ENCODE measurements at places on chromosomes 5 and 9. TPM values are rescaled to one million over a fixed set of nuclear protein-coding genes. Genes with fewer than 3 reads are reported as not detected.

- peak overlapping the region; percentile 86 for H3K27ac ChIP-seq
- peak; percentile 28 for DNase-seq
- peaks cover 67% of the 10 kb centered on the region for H3K36me3 ChIP-seq
- H3K4me1 ChIP-seq: peaks cover 14% of the 10 kb centered on the region
- H3K4me3 ChIP-seq: peak overlapping the region; percentile 26
Measured at GRCh38 chr9:131578731-131579504, 33.6 kb downstream of the PRRT1B start.

- peaks cover 15% of the 10 kb centered on the region for H3K27me3 ChIP-seq
- peaks cover 3% of the 10 kb centered on the region for H3K4me1 ChIP-seq
- H3K36me3 ChIP-seq: no peaks in the 10 kb centered on the region
- no peak overlapping the region for H3K4me3 ChIP-seq
- no peak overlapping the region for H3K27ac ChIP-seq
Measured at GRCh38 chr9:15116130-15116580, 190.9 kb downstream of the TTC39B start.

DNA sequence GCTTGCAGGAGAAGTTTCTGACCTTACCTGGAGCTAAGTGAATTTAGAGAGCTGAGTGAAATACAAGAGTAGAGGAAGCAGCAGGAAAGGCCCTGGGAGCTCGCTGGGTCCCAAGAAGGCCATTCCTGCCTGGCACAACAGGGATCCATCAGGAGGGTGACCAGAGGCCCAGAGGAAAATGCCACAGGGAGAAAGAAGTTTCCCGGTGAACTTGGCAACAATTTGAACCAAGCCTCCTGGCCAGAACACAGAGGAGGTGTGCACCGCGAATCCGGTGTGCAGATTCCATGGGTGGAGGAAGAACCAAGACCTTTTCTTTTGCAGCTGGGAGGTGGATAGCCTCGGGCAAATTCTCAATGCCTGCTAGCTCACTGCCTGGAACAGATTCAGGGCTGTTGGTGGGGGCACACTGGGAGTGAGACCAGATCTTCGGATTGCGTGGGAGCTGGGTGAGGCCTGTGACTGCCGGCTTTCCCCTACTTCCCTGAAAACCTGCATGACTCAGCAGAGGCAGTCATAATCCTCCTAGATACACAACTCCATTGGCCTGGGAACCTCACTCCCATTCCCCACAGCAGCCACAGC is 1850.9 kb upstream of the NUDT12 start:
- no peaks in the 10 kb centered on the region for H3K36me3 ChIP-seq
- no peak overlapping the region for H3K27ac ChIP-seq
- no peaks in the 10 kb centered on the region for H3K27me3 ChIP-seq
- no peak overlapping the region for H3K4me3 ChIP-seq
- DNase-seq: no peak
- no peaks in the 10 kb centered on the region for H3K4me1 ChIP-seq

GRCh38 chr5:9544056-9544455 is 1.8 kb downstream of the SEMA5A start:
- peaks cover 6% of the 10 kb centered on the region for H3K4me1 ChIP-seq
- H3K27me3 ChIP-seq: peaks cover 21% of the 10 kb centered on the region
- H3K4me3 ChIP-seq: peak overlapping the region; percentile 71

- peaks cover 46% of the 10 kb centered on the region for H3K36me3 ChIP-seq
- no peak for DNase-seq
- H3K27me3 ChIP-seq: no peaks in the 10 kb centered on the region
- H3K27ac ChIP-seq: no peak overlapping the region
Measured at GRCh38 chr9:125325826-125326225, 64.2 kb downstream of the GAPVD1 start.

DNA sequence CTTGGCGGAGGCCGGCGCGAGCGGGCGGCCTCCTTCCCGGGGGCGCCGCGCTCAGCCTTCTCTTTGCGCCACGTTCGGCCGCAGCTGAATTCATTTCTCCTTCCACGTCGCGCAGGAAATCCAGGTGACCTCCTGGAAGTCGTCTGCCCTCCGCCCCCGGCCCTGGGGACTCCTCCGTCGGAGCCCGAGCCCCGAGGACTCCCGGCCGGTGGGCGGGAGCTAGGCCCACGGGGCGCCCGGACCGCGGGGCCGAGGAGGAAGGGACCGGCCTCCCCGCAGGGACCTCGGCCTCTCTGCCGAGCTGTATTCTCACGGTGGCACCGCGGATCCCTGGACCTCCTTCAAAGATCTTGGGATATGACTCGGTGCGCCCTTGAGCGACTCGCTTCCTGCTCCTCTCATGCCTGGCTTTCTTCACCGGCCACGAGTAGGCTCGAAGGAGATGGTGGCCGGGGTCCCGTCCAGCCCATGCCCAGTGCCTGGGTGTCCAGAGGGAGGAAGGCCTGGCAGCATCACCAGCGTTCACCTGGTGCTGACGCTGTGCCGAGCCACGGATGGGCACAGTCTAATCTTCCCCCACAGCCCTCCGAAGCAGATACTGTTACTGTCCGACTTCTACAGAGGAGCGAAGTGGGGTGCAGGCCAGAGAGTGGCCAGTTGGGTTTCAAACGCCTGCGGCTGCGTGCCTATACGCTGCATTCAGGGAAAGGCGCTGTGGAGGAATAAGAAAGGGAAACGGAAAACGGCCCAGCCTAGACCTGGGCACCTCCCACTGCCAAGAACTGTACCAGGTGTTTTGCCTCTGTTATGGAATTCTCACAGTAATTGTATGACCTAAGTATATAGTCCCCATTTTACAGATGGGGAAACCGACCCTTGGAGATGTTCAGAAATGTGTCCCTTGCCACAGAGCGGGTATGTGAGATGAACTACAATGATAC is 47.3 kb downstream of the PAX5 start:
- no peak overlapping the region for H3K4me3 ChIP-seq
- H3K27me3 ChIP-seq: peaks cover 65% of the 10 kb centered on the region
- peaks cover 4% of the 10 kb centered on the region for H3K4me1 ChIP-seq
- no peak overlapping the region for H3K27ac ChIP-seq
- no peak for DNase-seq

- no peaks in the 10 kb centered on the region for H3K4me1 ChIP-seq
- DNase-seq: no peak
- no peak overlapping the region for H3K27ac ChIP-seq
- H3K36me3 ChIP-seq: no peaks in the 10 kb centered on the region
- peaks cover 2% of the 10 kb centered on the region for H3K27me3 ChIP-seq
Measured at GRCh38 chr9:114046875-114047274, 31.2 kb downstream of the AMBP start.

- peaks cover 52% of the 10 kb centered on the region for H3K27me3 ChIP-seq
- DNase-seq: no peak
- no peaks in the 10 kb centered on the region for H3K4me1 ChIP-seq
Measured at GRCh38 chr5:72166070-72166979, 59.0 kb downstream of the MAP1B start.

DNA sequence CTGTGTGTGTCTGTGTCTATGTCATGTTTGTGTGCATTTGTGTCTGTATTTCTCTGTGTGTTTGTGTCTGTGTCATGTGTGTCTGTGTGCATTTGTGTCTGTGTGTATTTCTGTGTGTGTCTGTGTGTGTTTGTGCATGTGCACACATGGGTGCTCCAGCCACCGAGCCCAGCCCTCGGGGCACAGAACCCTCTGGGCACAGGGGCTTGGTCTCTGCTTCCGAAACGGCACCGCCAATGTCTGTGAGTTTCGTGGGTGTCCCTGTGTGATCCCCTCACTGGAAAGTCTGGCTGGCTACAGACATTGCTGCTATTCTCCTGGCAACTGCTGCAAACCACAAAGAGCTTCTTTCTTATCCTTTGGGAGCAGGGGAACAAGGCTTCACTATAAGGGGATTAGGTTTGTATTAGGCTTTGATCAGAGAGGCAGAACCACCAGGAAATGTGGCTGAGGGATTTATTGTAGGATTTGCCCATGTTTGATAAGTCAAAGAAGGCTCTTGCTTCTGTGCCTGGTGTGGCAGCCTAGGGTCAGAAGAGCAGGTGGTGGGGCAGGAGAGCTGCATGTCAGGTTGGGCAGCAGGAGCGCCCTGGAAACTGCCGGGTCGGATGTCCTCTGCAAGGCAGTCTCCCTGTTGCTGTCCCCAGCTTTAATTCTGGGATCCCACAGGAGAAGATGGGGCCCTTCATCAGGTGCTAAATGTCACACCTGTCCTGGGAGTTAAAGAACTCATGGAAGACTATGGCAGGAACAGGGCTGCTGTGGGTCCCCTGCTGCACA is 39.6 kb upstream of the FCN1 start:
- no peak overlapping the region for H3K4me3 ChIP-seq
- H3K27ac ChIP-seq: no peak overlapping the region

GRCh38 chr9:2849941-2850340 is 6.0 kb upstream of the PUM3 start:
- no peak overlapping the region for H3K4me3 ChIP-seq
- peaks cover 3% of the 10 kb centered on the region for H3K27me3 ChIP-seq
- H3K36me3 ChIP-seq: no peaks in the 10 kb centered on the region
- H3K27ac ChIP-seq: peak overlapping the region; percentile 18

The SLC22A4 gene
- 1.7 TPM for total RNA-seq

The MYORG gene
- total RNA-seq: 1.6 TPM

The PCDHB7 gene
- total RNA-seq: not detected

The RFESD gene
- 0.94 TPM for total RNA-seq
